ENCODE measurements at places on chromosomes 1 and 21.

- peak; percentile 28 for DNase-seq
These were observed 21.5 kb upstream of the SLC44A5 start for GRCh38 chr1:75632350-75632949.

- DNase-seq, result no peak
These were observed 126.0 kb upstream of the UBE2U start for GRCh38 chr1:64077281-64077940.

- DNase-seq, result peak; percentile 78
These were observed 24.4 kb downstream of the PLXNA2 start for GRCh38 chr1:208219659-208220282.

GRCh38 chr1:36400825-36401601 lies 3.3 kb upstream of the LSM10 start:
- DNase-seq, result peak; percentile 80

GRCh38 chr21:33993286-33994231 lies 78.0 kb upstream of the ATP5PO start:
- DNase-seq, result no peak

DNA sequence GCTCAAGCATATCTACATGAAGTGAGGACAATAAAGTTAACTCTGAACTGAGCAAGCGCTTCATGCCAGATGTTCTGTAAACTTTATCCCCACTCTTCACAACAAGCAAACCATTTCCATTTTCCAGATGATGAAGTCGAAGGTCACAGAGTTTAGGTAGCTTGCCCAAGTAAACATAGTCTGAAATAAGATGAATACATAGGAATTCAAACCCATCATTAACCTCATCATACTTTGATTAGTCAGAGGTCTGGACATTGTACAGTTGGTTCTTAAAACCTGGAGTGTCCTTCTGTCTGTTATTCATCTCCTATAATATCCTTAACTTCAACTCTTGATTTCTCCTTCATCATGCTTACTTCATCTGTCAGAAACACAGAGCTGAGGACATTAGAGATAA lies 180.3 kb upstream of the C8B start:
- DNase-seq, result no peak

DNA sequence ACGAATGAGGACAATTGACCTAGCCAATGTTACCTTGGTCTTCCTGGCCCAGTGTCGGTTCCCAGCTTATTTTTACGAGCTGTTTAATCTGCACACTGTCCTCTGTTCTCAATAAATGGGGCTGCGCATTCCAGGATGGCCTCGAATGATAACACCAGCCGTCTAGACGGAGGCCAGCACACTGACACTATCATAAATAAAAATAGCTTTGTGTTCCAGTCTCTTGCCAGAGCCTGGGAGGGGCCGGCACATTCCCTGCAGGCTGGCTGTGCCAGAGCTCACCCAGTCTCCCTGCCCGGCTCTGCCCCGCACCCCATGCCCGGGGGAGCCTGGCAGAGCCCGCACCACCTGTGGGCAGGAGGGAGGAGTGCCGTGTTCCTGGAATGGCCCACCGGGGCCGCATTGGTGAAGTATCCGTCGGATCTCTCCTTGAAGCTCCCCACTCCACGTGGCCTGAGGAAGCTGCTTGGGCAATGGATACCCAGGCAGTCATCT lies 92.1 kb downstream of the SPSB1 start:
- DNase-seq, result peak; percentile 47

- no peak for DNase-seq
These were observed 190.6 kb upstream of the RAB4A start for GRCh38 chr1:229080361-229080760.

- DNase-seq, result no peak
These were observed 277.6 kb downstream of the DSCAM start for GRCh38 chr21:40569357-40569756.

DNA sequence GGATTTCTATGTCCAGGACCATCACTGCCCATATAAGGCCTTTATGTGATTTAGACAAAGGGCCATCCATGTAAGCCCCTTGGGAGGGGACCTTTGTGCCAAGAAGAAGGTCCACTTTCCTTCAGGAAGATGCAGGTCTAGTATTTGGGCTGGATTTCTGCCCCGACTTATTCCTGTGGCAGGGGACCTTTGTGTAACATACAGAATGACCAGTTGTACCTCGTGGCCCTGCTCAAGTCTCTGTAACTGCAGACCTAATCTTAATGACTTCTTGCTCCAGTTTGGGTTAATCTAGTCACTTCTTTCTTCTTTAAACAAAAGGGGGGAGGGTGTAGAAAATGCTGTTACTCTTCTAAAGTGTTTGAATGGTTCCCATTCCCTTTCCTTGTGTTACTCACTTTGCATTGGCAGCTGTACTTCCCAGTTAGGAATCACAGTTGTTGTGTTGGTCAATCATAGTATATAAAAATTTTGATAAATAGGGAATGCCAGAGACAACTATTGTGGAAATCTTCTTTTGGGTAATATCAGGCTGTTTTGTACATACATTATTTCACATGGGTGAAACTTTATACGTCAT lies 54.2 kb downstream of the MIGA1 start:
- no peak for DNase-seq

DNA sequence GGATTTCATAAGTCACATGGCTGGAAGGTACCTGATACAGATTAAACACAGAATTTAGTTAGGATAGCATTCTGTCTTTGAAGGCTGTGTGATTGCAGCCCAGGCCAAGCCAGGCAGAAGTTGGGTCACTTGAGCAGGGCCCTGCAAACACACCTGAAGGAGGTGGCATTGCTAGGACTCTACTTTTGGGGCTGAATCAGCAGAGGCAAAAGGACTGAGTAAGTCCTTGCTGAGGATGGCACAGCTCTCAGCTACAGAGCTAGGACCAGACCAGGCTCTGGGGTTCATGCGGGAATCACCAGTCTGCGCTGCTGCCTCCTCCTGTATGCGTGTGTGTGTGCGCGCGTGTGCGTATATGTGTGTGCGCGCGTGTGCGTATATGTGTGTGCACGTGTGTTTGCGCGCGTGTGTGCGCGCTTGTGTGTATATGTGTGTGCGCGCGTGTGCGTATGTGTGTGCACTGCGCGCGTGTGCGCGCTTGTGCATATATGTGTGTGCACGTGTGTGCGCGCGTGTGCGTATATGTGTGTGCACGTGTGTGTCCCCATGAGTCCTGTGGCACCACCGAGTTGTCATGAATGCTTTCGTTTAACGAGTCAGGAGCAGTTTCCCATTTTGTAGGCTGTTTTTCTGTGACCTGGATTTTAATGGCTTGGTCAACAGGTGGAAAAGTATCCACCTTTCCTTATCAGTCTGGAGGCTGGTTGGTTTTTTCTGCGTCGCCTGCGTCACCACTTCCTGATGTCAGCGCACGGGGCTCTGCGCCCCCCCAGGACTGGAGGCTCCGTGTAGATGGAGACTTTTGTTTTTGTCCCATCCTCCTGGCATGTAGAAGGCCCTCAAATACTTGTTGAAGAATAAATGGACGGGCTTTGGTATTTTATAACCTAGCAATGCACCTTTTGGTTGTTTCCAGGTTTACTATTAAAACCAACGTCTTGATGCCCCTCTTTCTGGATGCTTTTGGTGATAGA lies 34.7 kb downstream of the ADARB1 start:
- no peak for DNase-seq

GRCh38 chr1:89962024-89962741 lies 32.7 kb upstream of the ZNF326 start:
- peak; percentile 67 for DNase-seq

- DNase-seq, result peak; percentile 17
These were observed 27.5 kb downstream of the INTS7 start for GRCh38 chr1:212007886-212008285.

DNA sequence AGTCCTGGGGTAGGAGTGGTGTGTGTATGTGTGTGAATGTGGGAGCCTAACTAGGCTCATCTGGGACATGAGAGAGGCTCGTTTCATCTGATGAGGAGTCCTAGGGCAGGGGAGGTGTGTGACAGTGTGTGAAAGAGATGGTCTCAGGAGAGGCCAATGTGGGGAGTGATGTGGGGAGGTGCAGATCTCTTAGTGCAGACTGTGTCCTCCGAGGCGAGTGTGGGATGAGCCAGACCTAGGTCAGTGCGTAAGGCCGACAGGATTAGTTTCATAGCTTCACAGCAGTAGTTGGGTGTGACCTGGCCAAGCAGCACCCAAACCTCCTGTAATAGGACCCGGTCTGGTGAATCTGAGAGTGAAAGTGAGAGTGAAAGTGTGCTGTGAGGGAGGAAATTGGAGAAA lies 94.7 kb downstream of the LIPI start:
- DNase-seq, result no peak

DNA sequence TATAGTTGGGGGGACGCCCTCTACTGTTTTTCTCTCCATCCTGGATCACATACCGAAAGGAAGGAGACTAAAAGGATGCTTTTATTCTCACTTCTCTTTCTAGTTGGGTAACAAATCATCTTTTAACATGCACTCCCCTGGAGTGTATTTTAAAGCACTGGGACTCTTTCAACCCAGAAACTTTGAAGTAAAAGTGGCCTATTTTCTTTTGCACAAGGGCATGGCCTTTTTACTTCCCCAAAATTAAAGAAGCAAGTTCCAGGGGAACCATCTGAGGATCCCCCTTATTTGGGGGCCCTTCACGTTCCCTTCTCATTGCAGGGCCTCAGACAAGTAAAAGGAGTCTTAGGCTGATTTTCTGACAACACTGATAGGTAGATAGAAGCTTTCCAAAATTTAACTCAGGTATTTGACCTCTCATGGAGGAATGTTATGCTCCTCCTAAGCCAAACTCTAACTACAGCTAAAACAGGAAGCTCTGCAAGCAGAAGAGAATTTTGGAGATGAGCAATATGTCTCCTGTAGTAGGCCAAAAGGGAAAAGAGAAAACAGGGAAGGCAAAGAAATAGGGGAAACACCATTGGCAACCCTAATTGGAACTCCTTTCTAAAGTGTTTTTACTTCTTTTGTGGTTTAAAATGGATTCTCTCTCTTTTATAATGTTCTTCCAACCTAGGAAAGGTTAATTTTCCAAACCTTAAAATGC lies 8.9 kb upstream of the CD46 start:
- no peak for DNase-seq

- DNase-seq, result no peak
These were observed 53.8 kb upstream of the SGIP1 start for GRCh38 chr1:66480162-66480561.

DNA sequence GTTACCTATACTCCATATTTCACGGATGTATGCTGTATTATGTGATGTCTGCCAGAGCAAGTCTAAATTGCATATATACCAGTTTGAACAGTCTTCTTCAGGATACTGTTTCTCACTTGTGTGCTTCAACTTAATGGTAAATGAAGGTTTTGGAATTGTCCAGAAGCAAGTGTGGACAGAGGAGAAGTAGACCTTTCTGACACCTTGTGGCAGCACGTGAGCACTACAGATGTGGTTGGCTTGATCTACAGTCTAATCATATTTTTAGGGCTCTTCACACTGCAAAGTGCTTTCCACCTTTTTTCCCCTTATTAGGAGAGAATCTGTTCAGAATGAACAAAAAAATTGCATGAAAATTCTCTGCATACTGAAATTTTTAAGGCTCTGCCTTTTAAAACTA lies 10.9 kb downstream of the MORC3 start:
- DNase-seq, result peak; percentile 63

GRCh38 chr1:178498896-178499675 lies 2.3 kb upstream of the CLEC20A start:
- no peak for DNase-seq

DNA sequence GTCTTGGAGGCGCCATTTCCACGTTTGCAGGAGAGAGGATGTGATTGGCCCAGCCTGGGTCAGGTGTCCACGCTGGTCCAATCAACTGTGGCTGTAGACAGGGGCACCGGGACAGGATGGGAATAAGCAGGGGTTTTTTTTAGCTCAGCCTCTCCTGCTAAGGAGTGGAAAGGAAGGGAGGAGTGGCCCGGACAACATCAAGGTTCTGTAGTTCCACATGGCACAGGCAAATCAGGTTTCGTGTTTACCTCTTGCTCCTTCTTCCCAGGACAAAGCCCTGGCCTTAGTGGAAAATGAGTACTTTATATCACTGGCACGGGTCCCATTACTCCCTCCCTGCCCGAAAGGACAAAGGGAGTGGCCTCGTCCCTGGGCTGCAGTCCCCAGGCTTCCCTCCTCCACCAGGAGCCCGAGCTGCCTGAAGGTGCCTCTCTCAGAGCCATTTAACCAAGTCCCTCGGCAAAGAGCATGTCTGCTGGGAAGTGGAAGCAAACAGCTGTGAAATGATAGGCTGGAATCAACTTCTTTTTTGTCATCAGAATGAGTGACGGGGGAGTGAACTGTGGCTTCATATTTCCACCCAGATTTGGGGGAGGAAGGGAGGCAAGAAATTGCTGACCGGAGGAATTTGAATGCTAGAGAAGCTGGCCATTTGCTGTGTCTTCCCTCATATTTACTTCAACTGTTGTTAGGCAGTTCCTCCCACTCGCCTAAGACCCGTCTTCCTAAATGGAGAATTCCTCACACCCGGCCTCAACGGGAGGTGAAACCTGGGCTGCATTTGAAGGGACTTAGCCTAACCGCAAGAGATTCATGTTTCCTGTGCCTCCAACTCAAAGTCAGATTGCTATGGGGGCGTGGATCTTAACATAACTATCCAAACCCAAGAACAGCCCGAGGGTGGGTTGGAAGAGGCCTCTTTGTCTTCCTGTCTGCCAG lies 84.9 kb upstream of the SLC44A3 start:
- DNase-seq, result peak; percentile 79

GRCh38 chr1:38256072-38256471 lies 209.5 kb upstream of the POU3F1 start:
- no peak for DNase-seq

GRCh38 chr1:63690966-63691700 lies 82.7 kb upstream of the ROR1 start:
- peak; percentile 17 for DNase-seq

DNA sequence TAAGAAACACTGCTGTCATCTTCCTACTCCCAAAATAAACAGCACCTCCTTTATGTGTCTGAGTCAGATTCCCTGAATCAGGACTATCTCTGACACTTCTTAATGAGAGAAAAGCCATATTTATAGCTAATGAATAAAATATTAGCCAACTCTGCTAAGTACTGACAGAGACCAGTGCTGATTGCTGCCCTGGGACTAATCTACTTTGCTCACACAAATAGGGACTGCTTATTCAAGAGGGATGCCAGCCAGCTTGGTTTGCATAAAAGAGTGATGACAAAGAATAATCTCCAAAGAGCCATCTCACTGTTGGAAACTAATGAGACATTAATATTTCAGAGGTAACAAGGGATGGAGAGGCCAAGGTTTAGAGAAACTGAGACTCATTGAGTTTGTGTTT lies 36.4 kb downstream of the FYB2 start:
- no peak for DNase-seq

DNA sequence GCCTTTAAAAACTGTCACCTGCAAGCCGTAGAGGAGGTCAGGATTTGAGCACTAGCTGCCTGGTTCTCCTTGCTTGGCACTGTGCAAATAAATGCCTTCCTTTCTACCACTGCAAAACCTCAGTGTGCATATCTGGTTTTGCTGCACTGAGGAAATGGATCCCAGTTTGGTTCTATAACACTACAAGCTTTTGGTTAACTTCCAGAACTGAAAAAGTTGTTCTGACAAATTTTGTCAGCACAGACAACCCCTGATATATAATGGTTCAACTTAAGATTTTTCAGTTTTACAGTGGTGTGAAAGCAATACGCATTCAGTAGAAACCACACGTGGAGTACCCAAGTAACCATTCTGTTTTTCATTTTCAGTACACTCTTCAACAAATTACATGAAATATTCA lies 29.8 kb upstream of the GALNT2 start:
- DNase-seq, result no peak

- no peak for DNase-seq
These were observed at the start of gene LAPTM5 for GRCh38 chr1:30757352-30758120. LAPTM5 (minus strand) TSS chr1:30757774; CDS start chr1:30757745, 29 bp downstream.

Data from fibroblast of skin of back (primary cell).